ENCODE measurements at places on chromosomes 1 and 21.

DNA sequence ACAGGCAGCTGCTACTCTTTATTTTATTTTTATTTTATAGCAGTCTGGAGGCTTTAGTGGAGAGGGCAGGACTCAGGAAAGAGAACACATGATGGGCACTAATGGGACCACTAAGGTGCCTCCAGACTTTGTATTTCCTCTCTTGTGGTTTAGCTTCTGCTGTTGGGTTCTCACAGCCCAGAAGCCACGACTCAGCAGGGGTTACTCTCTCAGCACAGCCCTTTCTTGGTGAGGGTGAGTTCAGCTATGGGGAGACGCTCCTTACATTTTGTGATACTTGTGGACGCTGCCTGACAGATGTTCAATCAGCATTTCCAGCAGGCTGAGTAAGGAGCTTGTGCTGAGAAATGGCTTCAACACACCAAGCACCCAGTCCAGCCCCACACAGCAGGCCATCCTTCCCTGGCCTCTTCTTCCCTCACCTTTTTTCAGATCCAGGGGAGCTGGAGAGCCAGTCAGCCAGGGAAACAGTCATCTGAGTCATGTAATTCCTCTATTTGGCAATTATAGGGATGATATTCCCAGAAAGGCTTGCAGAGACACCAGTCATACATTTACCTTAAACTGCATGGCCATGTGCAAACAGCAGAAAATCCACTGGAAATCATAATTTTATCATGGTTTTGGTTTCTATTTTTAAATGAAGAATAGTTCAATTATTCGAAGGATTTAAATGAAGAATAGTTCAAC is 53.2 kb upstream of the RAB3GAP2 start:
- H3K27ac ChIP-seq = no peak overlapping the region
- no peak overlapping the region for H3K4me3 ChIP-seq
- H3K36me3 ChIP-seq = no peaks in the 10 kb centered on the region
- H3K27me3 ChIP-seq = no peaks in the 10 kb centered on the region

GRCh38 chr1:168469690-168470089 is 74.1 kb downstream of the XCL2 start:
- peaks cover 2% of the 10 kb centered on the region for H3K27me3 ChIP-seq
- H3K36me3 ChIP-seq = peaks cover under 1% of the 10 kb centered on the region
- DNase-seq = peak; percentile 93
- peak overlapping the region; percentile 77 for H3K4me3 ChIP-seq
- H3K4me1 ChIP-seq = peaks cover 63% of the 10 kb centered on the region

DNA sequence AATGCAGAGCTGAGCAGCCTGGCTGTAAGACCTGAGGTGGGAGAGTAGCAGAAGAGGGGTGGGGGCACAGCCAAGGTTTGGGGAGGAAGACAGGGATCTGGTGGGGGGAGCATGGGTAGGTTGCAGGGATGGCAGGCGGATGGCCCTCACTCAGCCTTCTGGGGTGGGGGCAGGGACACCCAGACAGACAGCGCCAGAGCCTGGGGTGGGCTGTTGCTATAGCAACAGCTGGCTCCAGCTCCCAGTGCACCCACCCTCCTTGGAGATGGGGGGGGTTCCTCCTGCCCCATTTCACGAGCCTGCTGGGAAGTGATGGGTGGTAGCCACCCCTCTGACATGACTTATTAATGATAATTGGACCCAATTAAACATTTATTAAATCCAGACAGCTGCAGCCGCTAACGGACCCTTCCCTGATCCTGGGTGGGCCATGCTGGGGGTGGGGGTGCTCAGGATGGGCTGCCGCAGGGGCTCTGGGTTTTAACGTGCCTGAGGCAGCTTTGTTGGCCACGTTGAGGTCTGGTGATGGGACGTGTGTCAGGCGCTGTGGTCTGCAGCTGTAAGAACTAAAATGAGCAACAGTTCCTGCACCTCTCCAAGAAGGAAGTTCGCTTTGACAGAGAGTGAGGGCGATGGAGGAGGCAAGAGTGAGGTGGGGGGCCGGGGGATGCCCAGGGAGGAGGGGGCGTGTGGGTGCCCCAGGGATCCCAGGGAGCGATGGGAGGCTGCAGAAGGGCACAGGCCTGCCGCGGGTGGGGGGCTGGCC is 19.4 kb downstream of the AGRN start:
- no peak overlapping the region for H3K27ac ChIP-seq
- no peak for DNase-seq
- H3K4me3 ChIP-seq = peak overlapping the region; percentile 20
- no peaks in the 10 kb centered on the region for H3K4me1 ChIP-seq
- peaks cover 5% of the 10 kb centered on the region for H3K36me3 ChIP-seq

DNA sequence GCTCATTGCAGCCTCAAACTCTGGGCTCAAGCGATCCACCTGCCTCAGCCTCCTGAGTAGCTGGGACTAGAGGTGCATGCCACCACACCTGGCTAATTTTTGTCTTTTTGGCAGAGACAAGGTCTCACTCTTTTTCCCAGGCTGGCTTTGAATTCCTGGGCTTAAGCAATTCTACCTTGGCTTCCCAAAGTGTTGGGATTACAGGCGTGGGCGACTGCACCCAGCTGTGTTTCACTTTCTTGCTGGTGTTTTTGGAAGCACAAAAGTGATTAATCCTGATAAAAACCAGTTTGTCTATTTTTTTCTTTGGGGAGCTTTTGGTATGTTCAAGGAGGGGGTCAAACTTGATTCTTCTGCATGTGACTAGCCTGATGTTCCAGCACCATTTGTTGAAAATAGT is 19.3 kb downstream of the RNF11 start:
- no peaks in the 10 kb centered on the region for H3K27me3 ChIP-seq
- no peaks in the 10 kb centered on the region for H3K36me3 ChIP-seq
- no peak for DNase-seq
- H3K4me1 ChIP-seq = peaks cover 32% of the 10 kb centered on the region

- H3K27ac ChIP-seq = no peak overlapping the region
- no peak overlapping the region for H3K4me3 ChIP-seq
- peaks cover 52% of the 10 kb centered on the region for H3K27me3 ChIP-seq
Measured at GRCh38 chr1:179745131-179745611, 2.1 kb downstream of the FAM163A start.

DNA sequence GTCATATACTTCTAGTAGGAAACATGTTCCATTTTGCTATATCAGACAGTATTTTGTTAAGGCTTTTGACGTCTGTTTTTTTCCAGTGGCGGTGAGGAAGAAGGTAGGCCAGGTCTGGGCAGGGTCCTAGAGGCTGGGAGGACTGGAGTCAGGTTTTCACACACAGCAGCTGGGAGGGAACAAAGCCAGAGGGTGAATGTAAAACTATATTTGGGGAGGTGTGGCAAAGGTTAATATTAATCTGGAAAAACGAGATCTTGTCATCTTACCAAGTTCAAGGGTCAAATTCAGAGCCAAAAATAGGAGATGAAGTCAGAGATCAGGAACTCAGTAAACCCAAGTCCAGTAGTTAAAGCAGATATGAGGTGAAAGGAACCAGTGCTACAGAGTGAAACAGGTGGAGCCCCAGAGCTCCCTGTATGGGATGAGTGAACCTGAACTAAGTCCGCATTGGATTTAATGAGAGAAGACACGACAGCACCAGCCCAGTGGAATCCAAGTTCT is 10.7 kb upstream of the OTUD7B start:
- DNase-seq = no peak
- H3K4me3 ChIP-seq = no peak overlapping the region
- H3K27ac ChIP-seq = no peak overlapping the region
- H3K36me3 ChIP-seq = no peaks in the 10 kb centered on the region

DNA sequence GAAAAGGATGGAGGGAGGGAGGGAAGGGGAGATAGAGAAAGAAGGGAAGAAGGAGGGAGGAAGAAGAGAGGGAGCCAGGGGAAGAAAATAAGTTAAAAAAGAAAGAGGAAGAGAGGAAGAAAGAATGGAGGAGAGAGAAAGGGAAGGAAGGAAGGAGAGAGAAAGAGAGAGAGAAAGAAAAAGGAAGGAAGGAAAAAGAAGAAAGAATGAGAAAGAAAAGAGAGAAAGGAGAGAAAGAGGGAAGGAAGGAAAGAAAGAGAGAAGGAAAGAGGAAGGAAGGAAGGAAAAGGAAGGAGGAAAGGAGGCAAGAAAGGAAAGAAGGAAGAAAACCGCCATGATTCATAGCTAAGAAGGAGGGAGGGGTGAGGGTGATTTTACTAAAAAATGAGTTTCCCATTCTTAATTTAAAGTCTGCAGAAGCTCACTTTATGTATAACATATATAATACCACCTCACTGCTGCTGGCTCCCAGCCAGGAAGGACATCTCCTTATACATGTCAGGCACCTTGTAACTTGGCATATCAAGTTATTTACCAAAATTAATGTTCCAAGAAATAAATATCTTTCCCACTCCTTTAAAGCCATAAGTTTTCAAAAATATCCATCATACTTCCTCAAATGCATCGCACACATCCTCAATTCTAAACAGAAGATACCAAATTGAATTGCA is 46.0 kb upstream of the OLIG2 start:
- DNase-seq = no peak
- H3K27me3 ChIP-seq = peaks cover 29% of the 10 kb centered on the region
- H3K36me3 ChIP-seq = no peaks in the 10 kb centered on the region

- no peak for DNase-seq
- peaks cover under 1% of the 10 kb centered on the region for H3K27me3 ChIP-seq
- no peaks in the 10 kb centered on the region for H3K36me3 ChIP-seq
- H3K27ac ChIP-seq = peak overlapping the region; percentile 89
- H3K4me1 ChIP-seq = peaks cover 36% of the 10 kb centered on the region
Measured at GRCh38 chr1:27393641-27394281, 1.3 kb downstream of the GPR3 start.

DNA sequence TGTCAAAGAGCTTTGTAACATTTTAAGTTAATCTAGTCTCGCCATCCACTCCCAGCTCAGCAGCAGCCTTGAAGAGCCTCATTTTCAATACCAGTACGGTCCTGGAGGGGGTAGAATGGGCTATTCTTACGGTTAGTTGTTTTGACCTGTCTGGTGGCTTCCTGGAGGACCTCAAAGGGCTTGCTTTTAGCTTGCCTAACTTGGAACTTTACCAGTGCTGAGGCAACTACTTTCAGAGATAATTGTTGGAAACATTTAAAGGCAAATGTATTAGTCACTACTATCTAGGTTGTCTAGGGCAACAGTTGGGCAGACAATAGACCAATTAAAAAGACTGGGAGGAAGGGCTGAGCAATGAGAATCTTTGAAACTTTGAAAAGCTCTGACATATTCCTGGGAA is 56.0 kb downstream of the TTLL7 start:
- H3K27ac ChIP-seq = no peak overlapping the region
- no peaks in the 10 kb centered on the region for H3K27me3 ChIP-seq
- H3K4me1 ChIP-seq = no peaks in the 10 kb centered on the region
- H3K36me3 ChIP-seq = peaks cover 16% of the 10 kb centered on the region

GRCh38 chr1:1356166-1356795 is 2.1 kb downstream of the MXRA8 start:
- H3K4me1 ChIP-seq = peaks cover 39% of the 10 kb centered on the region
- peaks cover 16% of the 10 kb centered on the region for H3K27me3 ChIP-seq
- peak overlapping the region; percentile 31 for H3K27ac ChIP-seq
- DNase-seq = no peak

- no peaks in the 10 kb centered on the region for H3K36me3 ChIP-seq
- no peak for DNase-seq
- peaks cover 71% of the 10 kb centered on the region for H3K4me1 ChIP-seq
Measured at GRCh38 chr1:202806845-202807450, 1.3 kb downstream of the KDM5B start.

GRCh38 chr1:213568929-213569815 is 418.6 kb upstream of the PROX1 start:
- no peaks in the 10 kb centered on the region for H3K4me1 ChIP-seq
- H3K27ac ChIP-seq = no peak overlapping the region
- H3K36me3 ChIP-seq = 0 out of 2 replicates have a peak, but pooled peaks cover under 1% of the 10 kb centered on the region
- H3K27me3 ChIP-seq = no peaks in the 10 kb centered on the region
- no peak for DNase-seq
- no peak overlapping the region for H3K4me3 ChIP-seq

DNA sequence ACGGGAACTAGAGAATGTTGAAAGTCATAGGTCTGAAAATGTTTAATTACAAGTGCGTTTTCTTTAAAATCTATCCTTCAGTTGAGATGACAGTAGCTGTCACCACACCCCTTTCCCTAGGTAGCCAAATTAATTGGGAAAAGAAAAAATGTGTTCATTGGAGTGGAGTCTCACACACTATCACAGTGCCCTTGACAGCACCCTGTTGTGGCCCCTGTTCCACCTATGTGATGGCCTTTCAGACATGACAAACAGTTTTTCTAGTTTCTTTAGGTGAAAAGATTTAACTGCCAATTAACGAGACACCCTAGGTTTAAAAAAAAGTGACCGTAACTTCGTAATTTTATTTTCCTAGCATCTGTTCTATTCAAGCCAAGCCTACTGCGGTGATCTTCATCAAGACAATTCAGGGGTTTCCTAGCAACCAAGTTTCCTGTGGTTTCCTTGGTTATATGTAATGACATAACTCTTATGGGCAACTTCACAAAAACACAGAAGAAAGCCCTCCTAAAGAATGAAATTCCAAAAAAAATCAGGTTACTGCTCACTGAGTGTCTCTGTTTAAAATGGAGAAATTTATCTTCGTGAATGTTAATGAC is 298.3 kb downstream of the PDE4B start:
- H3K27ac ChIP-seq = no peak overlapping the region
- no peaks in the 10 kb centered on the region for H3K4me1 ChIP-seq
- H3K27me3 ChIP-seq = no peaks in the 10 kb centered on the region
- no peak overlapping the region for H3K4me3 ChIP-seq
- no peak for DNase-seq
- no peaks in the 10 kb centered on the region for H3K36me3 ChIP-seq

DNA sequence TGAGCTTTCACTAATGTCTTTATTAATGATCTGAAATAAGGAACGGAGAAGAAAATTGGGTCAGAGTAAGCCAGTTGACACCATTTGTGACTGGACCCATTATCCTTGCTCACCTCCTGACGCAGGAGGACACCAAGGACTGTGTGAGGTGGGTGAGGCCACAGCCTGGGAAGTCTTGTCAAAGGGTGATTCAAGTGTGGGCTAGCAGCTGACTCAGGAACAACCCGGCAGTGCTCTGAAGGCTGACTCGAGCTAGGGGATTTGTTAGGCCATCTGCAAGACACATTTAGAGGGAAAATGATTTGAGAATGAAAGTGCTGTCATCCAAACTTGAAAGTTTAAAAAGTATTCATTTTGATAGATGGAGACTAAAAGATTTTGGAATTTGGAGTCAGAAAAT is 21.2 kb downstream of the PRRX1 start:
- peaks cover 94% of the 10 kb centered on the region for H3K4me1 ChIP-seq
- peak overlapping the region; percentile 76 for H3K4me3 ChIP-seq
- DNase-seq = peak; percentile 75
- peak overlapping the region; percentile 85 for H3K27ac ChIP-seq
- 0 out of 2 replicates have a peak, but pooled peaks cover 2% of the 10 kb centered on the region for H3K27me3 ChIP-seq
- peaks cover 66% of the 10 kb centered on the region for H3K36me3 ChIP-seq

GRCh38 chr1:180976732-180977357 is 45.8 kb downstream of the STX6 start:
- H3K36me3 ChIP-seq = peaks cover 24% of the 10 kb centered on the region
- DNase-seq = no peak
- H3K4me3 ChIP-seq = no peak overlapping the region
- H3K4me1 ChIP-seq = peaks cover 34% of the 10 kb centered on the region
- peaks cover 2% of the 10 kb centered on the region for H3K27me3 ChIP-seq
- no peak overlapping the region for H3K27ac ChIP-seq

DNA sequence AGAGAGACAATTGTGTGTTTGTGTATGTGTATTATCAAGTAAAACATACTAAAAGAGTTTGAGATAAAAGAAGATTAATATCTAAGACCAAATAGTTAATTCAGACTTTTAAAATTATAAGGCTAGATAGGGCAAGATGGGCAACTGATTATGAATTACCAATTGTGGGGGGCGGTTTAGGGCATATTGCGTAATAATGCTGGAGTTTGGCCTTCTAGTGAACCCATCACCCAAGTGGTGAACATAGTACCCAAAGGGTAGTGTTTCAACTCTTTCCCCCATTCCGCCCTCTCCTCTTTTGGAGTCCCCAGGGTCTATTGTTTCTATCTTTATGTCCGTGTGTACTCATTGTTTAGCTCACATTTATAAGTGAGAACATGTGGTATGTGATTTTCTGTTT is 55.4 kb downstream of the FRRS1 start:
- H3K4me1 ChIP-seq = no peaks in the 10 kb centered on the region
- H3K36me3 ChIP-seq = no peaks in the 10 kb centered on the region
- DNase-seq = no peak
- peaks cover 2% of the 10 kb centered on the region for H3K27me3 ChIP-seq
- H3K27ac ChIP-seq = no peak overlapping the region

Data from HFFc6 (cell line).